ENCODE measurements at places on chromosomes 16 and 17.
A peak's percentile ranks its signal among the peaks of the same experiment; 100 is the strongest.

DNA sequence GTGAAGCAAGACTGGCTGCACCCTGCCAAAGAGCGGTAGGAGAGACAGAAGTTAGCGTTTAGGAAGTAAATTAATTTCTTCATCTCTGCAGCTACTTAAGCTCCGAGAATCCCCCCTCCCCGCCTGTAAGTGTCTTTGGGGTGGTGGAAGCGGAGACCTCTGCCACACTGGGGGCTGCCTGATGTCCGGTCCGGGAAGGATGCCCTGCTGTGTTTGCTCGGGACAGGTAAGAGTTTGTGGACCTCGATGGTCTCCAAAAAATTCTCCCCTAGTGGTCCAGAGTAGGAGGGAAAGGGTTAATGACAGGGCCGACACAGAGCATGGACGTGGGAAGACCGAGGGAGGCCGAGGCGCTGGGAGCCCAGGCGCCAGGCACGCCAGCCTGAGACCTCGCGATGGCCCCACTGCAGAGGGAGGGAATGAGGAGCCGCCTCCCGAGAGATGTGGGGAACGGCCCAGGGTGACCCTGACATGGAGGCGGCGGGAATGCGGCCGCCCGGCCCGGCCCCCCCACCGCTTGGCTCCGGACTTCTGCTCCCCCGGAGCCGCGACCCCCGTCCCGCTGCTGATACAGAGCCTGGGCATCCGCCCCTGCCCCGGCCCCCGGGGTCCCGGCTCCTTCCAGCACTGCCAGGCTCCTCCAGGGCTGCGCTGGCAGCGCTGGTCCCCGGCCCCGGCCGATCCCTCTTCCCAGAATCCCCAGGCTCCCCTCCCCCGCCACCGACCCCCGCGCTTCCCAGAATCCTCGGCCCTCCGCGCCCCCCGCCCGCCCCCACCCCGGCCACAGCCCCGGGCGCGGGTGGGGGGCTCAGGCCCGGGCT, 680 bp downstream of the ZNF629 start:
- no peak for DNase-seq

- no peak for DNase-seq
These were observed 204.8 kb downstream of the HAPSTR1 start for GRCh38 chr16:9296271-9296590.

- DNase-seq: no peak
These were observed 5.1 kb upstream of the SUZ12 start for GRCh38 chr17:31931756-31932155.

GRCh38 chr17:3558603-3559269, 1.1 kb upstream of the TRPV3 start:
- no peak for DNase-seq

- DNase-seq: no peak
These were observed 86.2 kb upstream of the CBX4 start for GRCh38 chr17:79925242-79925957.

DNA sequence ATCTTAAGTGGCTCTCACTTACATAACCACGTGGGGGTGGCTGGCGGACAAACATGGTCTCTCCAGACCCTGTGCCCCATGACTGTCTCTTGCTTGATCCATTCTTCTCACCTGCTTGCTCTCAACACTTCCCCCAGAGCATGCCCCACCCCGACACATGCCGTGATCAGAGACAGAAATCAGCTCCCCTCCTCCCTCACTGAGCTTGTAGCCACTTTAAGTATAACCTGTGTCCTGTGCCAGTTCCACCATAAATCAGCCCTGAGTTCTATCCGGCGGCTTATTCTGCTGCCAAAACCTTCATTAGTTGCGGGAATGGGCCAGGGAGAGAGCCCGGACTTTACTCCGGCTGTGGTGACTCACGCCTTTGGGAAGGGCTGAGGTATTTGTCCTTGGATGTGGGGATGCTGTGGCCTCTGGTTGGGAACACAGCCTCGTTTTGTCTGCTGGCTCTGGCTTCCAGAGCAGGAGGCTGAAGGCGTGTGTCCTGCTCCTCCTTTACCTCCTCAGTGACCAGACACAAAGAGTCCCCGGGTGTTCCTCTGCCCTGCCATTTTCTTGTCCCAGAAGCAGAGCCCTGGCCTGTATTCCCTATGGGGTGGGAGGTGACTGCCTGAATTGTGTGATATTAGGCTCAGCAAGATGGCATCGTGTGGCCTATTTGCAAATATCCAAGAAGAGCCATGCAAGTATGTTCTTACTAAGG, 21.1 kb downstream of the ANKRD40 start:
- DNase-seq: peak; percentile 71

DNA sequence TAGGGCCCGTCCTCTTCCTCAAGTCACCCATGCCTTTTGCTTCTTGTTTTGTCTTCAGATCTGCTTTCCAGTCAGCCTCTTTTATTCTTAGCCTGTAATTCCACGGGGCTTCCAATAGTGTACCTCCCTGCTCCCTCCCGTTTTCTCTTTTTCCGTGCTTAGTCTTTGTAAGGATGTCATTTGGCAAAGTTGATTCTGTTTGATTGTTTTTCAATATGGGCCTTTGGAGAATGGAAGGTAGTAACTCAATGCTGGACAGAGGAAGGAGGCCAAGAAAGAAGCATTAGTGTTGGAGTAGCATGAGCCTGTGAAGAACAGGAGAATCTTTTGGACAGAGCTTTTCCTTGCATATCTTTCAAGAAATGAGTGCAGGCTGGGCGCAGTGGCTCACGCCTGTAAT, 6.5 kb downstream of the WWP2 start:
- DNase-seq: no peak

DNA sequence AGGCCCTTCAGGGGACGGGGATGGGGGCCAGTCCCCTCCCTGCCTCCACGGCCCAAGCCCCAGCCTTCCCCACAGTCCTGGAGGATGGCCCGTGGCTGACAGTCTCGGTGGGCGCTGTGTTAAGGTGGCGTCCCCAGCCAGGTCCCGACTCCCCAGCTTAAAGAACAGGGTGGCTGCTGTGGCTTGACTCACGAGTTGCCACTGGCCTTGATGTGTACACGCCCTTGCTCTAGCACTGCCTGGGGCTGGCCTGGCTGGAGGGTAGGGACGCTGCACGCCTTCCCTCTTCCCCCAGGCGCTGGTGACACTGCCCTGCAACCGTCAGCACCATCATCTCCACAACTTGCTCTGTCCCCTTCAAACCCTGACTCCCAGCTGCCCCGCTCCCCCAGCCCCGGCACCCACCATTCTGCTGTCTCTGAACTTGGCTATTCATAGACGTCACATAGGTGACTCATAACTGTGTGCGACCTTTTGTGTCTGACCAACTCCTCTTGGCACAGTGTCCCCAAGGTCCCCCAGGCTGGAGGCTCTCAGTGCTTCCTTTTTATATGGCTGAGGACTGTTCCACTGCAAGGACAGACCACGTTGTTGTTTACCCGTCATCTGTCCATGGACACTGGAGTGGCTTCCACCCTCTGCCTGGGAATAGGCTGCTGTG, 6.3 kb downstream of the GNPTG start:
- DNase-seq: no peak

GRCh38 chr17:75783069-75783783, 1.4 kb upstream of the UNK start:
- DNase-seq: no peak

Data from NCI-H446 treated with DMSO at 0.1 percent for 48 hours (cell line).